ENCODE measurements at places on chromosomes 4 and X.

- no peak for ATAC-seq
Observed at GRCh38 chr4:99104153-99104552, 15.6 kb upstream of the ADH5 start.

- ATAC-seq: no peak
Observed at GRCh38 chr4:76210452-76210851, 3.2 kb downstream of the SCARB2 start.

- no peak for ATAC-seq
Observed at GRCh38 chrX:15448010-15448639, 45.0 kb downstream of the PIR start.

GRCh38 chr4:177441061-177441802 lies 1.0 kb downstream of the AGA start:
- no peak for ATAC-seq

- peak; percentile 82 for ATAC-seq
Observed at GRCh38 chrX:68273887-68274286, 159.4 kb downstream of the OPHN1 start.

DNA sequence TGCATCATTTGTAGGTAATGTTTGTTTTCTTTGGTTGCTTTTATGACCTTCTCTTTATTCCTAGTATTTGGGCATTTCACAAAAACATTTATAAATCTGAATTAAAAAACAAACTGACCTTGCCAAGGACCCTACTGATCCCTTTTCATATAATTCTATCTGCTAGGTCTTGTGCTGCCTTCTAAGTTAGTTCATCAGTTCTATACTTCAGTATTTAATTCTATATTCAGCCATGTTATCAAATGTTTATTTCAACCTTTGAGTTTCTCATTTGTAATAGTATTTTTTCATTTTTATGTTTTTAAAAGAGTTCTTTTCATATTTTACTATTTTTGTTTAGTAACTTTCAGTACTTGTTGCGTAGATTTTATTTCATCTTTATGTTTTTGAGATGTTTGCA lies 155.3 kb downstream of the SNCA start:
- ATAC-seq: no peak

DNA sequence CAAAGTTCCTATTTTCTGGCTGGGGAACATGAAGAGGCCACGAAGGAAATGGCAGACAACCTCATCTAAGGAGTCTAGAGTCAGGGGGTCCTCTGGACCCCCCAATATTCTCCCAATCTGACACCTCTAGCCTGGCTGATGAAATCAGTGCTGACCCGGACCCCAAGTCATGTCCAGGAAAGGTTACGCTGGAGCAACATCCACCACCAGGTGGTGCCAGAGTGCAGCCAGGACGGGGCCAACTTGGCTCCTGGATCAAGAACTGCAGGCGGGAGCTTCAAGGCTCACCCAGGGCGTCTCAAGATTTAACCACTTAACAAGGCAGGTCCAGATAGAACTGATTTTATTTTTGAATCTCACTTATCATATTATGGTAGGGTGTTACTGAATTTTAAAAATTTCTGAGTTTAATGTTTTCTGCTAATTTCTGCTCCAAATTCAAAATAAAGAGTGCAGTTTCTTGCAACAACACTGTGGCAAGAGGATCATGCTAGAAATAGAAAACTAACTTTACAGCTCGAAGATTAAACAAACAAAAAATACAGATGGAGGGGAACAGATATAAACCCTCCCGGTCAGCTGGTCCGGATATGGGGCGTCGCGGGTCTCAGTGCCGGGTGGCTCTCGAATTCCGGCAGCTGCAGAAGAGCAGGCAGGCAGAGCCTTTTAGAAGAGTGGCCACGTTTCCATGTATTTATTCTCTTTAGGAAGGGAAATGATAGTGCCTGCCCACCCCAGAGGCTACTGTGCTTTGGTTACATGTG lies 135.5 kb downstream of the AFAP1 start:
- ATAC-seq: peak; percentile 57

DNA sequence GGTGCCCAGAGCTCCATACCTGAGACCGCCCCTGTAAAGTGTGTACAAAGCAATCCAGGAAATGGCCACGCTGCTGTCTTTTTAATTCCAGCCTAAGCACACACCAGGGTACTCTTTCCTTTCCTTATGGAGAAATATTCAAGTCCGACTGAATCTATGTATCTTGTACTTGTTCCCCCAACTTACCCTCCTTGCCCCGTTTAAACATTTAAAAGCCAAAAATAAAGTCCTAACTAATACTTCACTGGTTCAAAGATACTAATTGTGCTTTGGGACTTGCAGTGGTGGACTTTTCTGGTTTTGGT lies 731 bp upstream of the AMMECR1 start:
- ATAC-seq: peak; percentile 12

GRCh38 chr4:150632639-150633038 lies 50.7 kb downstream of the MAB21L2 start:
- no peak for ATAC-seq

DNA sequence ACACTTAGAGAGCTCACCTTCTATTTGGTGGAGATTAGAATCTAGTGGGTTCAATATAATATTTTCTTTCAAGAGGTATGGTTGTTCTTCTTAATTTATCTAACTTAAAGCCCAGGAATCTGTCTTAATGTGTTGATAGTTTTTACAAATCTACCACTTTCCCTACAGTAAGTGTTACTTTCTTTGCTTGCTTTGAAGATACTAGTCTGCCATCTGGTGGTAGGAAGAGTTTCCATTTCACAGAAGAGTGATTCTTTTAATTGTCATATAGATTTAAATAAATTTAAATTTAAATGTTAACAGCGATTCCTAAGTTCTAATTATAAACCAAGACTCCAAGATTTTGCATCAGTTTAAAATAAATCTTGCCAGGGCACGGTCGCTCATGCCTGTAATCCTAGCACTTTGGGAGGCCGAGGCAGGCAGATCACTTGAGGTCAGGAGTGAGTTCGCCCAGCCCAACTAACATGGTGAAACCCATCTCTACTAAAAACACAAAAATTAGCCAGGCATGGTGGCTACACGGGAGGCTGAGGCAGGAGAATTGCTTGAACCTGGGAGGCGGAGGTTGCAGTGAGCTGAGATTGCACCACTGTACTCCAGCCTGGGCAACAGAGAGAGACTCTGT lies 43.5 kb downstream of the NUDT9 start:
- ATAC-seq: no peak

DNA sequence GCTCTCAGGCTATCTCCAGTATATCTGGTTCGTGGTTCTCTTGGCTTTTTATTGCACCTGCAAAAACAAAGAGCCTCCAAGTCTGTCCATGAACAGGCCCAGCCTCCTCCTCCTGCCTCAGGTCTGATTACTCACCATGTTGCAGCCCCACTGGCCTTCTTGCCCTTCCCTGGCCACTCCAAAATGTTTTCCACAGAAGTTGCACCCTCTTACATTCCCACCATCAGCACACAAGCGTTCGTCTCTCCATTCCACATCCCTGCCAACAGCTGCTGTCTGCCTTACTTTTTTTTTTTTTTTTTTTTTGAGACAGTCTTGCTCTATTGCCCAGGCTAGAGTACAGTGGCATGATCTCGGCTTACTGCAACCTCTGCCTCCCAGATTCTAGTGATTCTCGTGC lies 86.7 kb downstream of the RFC1 start:
- ATAC-seq: no peak

DNA sequence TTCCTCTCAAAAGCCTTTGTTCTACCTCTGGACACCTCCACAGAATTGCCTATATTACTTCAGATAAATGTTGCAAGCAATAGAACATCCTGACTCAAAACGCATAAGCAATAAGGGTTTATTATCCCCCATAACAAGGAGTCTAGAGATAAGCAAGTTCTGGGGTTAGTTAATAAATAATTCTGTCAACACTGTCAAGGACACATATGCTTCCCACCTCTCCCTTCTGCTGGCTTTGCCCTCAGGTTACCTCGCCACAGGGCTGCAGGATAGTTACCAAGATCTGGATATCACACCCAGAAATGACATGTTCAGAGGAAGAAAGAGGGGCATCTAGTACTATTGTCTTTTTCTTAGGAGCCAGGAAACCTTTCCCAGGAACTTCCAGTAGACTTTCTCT lies 14.0 kb upstream of the DUSP21 start:
- no peak for ATAC-seq

DNA sequence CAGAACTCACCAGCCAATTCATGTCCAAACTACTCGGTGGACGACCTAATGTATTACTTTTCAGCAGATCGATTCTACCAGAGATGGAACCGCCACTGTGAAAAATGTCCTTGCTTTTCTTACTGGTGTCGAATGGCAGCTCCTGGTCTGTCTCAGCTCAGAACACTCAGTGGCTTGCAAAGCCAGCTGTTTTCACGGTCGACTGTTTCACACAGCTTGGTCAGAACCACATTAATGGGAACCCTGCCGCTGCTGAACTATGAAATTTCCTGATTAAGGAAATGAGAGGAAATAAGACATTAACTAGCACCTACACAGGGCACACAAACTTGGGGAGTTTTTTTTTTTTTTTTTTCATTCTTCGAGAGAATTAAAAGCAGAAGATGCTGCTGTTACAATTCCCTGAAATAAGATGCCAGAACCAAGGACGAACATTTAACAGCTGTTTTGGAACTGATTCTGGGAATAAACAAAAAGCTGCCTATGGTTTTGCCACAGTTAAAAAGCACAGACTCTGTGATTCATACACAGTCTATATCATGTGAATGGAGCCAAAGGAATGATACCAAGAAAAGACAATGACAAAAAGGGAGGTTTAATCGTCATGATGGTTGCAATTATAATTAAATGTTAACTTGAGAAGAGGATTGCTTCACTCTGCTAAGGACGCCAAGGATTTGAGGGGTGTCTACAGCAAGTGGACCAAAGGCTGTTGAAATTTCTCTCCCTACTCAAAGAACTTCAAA lies 31.3 kb downstream of the SUPT20HL2 start:
- no peak for ATAC-seq
